ENCODE measurements at places on chromosomes 2 and 18.

DNA sequence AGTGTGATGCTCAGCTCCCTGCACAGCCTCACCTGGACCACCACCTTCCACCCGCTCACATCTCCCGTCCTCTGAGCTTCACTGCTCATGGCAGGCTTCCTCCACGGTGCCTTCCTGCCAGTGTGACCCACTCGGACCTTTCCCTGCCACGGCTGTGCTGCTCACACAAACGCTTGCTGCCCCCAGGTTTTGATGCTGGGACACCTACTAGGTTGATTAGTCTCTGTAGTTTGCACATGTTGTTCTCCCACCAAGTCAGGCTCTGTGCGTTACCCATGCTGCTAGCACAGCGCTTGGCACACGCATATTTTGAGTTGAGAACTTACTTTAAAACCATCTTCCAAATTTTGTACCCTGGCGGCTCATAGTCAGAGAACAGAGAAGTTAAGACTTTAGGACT is 2.1 kb downstream of the MC2R start:
- DNase-seq = no peak

DNA sequence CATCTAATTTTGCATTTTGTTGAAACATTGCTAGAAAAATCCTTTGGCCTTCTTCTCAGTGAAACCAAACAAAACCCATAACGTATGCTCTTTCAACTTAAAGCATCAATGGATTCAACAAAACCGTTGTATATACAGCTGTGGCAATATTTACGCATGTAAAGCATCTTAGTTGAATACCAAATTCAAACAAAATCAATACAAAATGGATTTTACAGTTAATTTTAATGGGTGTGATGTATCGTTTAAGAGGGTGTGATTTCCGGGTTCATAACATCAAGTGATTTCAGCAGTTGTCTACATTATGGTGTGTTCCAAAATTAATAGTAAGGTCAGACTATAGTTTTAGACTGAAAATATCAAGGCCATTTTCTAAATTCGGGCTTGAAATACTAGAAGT is 198.2 kb downstream of the TGIF1 start:
- DNase-seq = no peak

GRCh38 chr2:236848501-236848900 is 237.2 kb upstream of the COPS8 start:
- no peak for DNase-seq

GRCh38 chr2:43701111-43701510 is 24.9 kb upstream of the C1GALT1C1L start:
- DNase-seq = no peak

GRCh38 chr18:35464831-35465279 is 32.9 kb downstream of the INO80C start:
- no peak for DNase-seq

DNA sequence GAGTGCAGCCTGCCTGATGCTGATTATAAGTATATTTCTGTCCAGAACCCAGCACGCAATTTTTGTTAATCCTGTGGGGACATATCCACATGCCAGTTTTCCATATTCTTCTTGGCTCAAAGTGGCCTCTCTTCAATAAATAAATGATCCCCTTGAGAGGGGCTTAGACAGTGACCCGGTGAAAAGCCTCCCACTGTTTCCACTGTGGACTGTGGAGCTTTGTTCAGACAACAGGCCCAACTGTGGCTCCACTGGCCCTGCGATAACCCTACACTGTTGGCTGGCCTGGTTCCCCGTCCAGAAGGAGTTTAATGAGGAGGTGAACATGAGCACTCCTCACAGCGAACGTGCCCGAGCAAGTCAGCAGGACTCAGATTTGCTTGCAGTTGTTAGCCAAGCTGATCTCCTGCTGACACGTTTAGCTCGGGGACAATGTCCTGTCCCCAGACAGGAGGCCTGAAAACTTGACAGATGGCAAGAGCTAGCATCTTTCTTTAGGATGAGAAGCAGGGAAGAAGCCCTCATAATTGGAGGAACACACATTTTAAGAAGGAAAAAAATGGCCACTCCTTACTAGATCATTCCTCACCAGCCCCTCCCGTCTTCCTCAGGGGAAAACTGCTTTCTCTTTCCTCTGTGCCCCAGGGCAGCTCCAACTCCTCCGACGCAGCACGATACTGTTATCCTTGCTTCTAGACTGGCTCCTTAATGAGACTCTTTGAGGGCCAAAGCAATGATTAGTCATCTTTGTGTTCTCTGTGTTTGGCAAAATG is 20.0 kb upstream of the MTCL1 start:
- no peak for DNase-seq

- DNase-seq = no peak
Measured at GRCh38 chr18:48667276-48668254, 128.7 kb downstream of the CTIF start.
